Immature natural killer cell (primary cell): ENCODE measurements at places on chromosomes 7 and 10.

GRCh38 chr10:132910901-132911785 lies 31.2 kb downstream of the CFAP46 start:
- no peak for DNase-seq

- no peak for DNase-seq
Observed at GRCh38 chr7:30411173-30411572, 67.4 kb downstream of the NOD1 start.

DNA sequence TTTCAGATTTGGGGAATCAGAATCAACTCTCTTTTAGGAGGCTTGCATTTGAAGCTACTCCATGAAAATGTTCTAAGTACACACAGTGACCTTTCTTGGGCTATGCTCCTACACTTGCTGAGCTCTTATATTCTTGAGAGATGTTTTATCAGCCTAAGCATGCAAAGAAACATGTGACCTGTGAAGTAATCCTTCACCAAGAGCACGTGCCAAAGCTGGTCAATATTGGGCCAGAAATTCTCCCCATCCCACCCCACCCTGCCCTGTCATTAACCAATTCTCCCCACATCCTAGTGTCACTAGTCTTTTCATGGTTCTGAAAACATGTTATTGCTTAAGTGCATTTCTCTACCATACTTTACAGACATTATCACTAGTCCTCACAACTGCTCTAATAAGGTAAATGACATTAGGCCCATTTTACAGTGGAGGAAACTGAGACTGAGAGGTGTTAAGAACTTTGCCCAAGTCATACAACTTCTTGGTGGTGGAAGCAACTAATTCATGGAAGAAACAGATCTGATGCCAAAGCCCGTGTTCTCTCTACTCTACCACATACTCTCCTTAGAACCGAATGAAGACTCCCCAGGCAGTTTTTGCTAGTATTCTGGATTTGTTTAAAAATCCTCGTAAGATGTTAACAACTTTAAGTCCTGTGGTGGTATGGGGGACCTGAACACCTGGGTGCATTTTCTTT lies 200.6 kb downstream of the PTEN start:
- DNase-seq = no peak

DNA sequence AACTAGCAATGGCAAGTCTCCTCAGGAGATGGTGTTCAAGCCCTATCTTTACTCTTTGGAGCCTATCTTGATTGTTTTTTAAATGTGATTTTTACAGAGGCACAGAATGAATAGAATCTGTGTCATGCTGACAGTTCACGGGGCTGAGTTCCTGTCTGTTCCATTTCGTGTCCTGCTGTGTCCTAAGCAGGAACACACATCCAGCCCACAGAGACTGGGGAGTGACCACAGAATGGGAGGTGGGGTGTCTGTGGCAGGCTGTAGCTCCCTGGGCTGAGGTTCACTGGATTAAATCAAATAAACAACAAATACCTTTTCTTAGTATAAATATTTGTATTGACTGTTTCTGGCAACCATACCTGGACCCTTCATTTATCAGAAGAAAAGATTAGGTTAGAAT lies 73.4 kb upstream of the CARD11 start:
- DNase-seq = no peak

DNA sequence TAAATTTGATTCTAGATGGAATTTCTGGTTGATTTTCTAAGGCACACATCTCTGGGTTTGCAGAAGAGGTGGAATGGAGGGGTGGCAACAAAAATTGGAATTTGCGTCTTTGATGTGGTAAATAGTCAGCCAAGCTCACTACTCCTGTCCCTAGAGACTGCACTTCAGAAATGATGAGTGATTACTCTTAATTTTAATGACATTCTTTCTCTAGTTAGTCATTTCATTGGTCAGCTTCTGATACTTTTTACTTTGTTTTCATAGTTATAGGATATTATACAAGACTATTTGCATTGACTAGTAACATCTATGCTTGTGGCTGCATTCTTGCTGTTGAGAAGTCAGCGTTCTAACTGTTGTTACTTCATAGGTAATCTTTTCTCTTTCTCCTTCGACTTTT lies 658.3 kb downstream of the SUGCT start:
- DNase-seq = no peak

DNA sequence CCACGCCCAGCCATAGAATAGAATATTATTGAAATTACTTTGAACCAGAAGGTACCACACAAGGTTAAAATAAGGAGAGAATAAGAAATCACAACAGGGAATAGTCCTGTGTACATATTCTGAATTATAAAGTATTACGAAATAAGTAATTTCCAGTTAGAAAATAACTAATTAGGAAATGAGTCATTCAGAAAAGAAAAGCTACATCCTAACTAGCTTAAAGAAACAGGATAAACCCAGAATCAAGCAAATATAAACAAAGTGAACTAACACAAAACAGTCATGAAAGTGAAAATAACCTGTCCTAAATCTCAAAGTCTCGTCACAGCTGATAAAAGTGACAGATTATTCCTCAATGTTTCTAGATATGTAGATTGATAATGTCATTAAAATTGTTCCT lies 74.8 kb upstream of the NEBL start:
- no peak for DNase-seq
